NCI-H1694 treated with DMSO at 0.1 percent for 48 hours (cell line): ENCODE measurements at places on chromosomes 2 and 18.

DNA sequence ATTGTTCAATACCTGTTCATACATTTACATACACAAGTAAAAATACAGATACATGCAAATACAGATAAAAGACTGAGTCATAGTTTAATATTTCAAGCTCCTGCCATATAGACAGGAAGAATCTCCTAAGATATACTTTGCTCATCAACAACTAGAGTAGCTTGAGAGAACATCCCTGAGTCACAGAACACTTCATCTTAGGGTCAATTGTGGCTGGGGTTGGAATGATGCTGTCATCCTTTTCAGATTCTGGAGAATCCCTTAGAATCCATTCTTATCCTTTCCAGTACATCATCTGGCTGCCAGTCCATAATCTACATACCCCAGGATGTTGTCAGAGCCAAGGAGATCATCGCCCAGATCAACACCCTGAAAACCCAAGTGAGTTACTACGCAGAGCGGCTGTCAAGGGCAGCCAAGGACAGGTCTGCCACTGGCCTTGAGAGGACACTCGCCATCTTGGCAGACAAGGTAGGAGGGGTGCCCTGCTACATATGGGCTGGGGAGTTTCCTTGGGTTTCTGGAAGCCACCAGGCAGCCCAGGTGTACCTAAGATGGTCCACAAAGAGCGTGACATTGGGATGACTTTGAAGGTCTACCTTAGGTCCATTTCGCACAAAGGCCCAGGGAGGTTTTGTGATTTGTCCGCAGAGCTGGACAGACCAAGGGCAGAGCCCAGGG is 55.7 kb downstream of the COA5 start:
- DNase-seq: no peak

GRCh38 chr2:33532146-33532545 is 55.7 kb downstream of the RASGRP3 start:
- DNase-seq: no peak

GRCh38 chr2:98444436-98445176 is at the start of gene INPP4A:
INPP4A (plus strand) TSS chr2:98444858; CDS start chr2:98520049, 75,191 bp downstream.
- DNase-seq: peak; percentile 51

GRCh38 chr2:160596441-160596840 is 102.8 kb upstream of the RBMS1 start:
- no peak for DNase-seq

GRCh38 chr18:40673150-40673549 is 1281.9 kb upstream of the PIK3C3 start:
- peak; percentile 67 for DNase-seq

- no peak for DNase-seq
Observed at GRCh38 chr2:98505971-98506664, 61.5 kb downstream of the INPP4A start.

DNA sequence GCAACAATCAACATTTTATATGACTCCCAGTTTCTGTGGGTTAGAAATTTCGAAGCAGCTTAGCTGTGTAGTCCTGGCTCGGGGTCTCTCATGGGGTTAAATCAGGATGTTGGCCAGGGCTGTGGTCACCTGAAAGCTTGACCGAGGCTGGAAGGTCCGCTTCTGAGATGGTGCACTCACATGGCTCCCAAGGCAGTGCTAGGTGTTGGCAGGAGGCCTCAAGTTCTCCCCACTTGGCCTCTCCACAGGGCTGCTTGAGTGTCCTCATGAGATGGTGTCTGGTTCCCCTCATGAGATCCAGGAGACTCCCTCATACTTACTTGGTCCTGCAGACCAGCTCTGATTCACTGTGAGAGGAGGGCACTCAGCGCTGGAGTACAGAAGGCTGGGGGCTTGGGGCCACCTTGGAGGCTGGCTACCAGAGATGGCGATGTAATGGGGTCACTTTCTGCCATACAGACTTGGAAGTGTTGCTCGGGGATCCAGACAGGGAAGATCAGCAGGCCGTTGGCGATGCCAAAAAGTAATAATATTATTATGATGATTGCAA is 98.8 kb downstream of the INHBB start:
- DNase-seq: no peak

DNA sequence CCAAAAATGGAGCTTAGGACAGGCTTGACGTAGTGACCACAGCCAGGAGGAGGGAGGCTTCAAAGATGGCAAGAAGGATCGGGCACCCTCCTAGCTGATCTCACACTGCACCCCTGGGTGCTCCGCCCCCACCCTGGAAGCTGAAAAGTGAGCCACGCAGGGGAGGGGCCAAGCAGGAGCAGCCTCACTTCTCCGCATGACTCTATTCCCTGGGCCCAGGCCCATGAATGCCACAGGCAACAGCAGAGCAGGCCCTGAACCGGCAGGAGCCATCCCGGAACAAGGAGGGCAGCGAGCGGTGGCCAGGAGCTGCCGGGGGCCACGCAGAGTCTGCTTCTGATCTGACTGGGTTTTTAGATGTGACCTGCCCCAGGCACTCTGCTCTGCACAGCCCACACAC is 30.0 kb downstream of the BIN1 start:
- no peak for DNase-seq

DNA sequence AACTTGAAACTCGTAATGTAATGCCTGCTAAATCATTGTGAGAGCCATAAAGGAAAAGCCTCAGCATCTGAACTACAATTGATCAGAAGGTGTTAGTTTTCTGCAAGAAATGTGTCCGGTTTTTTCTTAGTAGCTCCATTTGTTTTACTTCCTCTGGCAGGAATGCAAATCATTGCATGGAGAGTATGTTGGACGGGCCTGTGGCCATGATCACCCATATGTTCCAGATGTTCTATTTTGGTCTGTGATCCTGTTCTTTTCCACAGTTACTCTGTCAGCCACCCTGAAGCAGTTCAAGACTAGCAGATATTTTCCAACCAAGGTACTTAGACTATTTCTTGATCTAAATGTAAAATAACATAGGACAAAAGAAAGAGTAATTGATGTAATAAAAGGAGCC is 126.6 kb downstream of the DPP4 start:
- peak; percentile 73 for DNase-seq

DNA sequence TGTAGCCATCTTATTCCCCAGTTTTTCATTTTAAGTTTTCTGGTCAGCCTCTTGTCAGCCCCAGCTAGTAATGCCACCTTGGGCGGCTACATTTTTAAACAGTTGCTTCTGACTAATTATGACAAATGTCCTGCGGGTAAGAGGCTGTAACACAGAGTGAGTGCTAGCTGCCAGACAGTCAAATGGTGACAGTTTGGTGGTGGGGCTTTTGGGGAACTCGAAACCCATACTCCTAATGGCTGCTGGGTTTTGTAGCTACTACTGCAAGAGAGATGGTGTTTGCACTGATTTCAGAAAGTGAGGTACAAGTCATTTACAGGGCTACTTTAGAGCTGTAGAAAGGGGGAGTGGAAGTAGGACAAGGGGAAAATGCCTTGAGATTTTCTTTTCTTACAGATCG is 48.2 kb downstream of the ZCCHC2 start:
- no peak for DNase-seq

GRCh38 chr2:16256601-16257321 is 316.4 kb downstream of the MYCN start:
- no peak for DNase-seq

- DNase-seq: no peak
Observed at GRCh38 chr2:33205693-33206434, 259.1 kb downstream of the LTBP1 start.

DNA sequence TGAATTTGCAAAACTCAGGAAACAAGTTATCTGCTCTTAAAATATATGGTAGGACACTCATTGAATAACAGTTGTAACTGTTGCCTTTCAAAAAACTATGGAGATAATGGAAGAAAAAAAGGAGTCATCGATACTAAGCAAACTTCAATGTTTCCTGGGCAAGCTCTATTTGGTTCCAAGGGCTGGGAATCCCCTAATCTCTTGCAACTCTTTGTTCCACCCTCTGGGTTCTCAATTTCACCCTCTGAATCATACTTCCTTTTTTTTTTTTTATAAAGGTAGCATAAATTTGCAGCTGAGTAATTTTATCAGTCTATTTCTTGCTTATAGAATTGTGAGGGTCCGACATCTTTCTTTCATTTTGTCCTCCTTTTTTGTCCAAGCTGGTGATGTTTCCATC is 36.7 kb downstream of the SLC9A4 start:
- no peak for DNase-seq

- no peak for DNase-seq
Observed at GRCh38 chr18:2683055-2683454, 27.5 kb downstream of the SMCHD1 start.

DNA sequence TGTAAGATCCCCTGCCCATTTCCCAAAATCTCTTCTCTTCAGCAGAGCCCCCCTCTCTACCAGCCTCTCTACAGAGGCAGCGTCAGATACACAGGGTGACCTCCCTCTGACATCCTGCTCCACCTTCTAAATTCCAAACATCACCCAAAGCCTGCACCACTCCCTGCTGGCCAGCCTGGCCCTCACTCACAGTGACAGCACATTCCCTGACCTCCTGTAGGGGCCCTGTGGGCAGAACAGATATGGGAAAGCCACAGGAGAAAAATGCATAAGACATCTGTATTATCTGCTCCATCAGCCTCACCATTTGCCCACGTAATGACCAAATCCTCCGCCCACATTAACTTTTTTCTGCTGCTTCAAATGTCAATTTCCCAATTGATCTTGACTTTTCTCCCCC is 40.6 kb downstream of the TRABD2A start:
- no peak for DNase-seq

DNA sequence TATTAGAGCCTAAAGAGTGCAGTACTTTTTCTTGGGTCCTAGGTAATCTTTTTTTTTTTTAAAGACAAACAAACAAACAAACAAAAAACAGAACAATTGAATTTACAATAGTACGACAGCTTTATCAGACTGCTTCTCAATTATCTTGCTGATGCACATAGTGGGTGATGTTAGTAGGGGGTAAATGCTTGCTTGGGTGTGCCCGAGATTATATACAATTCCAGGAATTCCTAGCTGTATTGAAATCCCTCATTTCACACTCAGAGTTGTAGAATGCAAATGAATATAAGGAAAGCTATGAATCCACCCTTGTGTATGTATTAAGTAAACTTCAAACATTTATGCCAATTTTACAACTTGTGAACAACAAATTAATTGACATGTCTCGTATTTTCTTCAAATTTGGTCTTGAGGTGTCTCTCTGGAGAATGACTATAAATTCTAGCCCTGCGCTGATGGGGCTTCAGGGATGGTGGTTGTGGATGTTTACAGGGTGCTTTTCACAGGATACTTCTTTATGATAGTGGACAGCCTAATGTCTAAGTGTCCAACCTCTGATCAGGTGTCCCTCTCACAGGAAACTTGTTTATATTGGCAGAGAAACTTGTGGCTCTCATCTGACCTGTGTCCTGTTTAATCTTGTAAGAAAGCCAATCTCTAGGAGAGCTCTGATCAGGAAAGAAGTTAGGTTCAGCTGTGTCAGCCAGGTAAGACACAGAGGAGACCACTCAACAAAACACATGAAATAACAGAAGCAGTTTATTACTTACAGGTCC is 61.9 kb upstream of the SLC39A10 start:
- no peak for DNase-seq

DNA sequence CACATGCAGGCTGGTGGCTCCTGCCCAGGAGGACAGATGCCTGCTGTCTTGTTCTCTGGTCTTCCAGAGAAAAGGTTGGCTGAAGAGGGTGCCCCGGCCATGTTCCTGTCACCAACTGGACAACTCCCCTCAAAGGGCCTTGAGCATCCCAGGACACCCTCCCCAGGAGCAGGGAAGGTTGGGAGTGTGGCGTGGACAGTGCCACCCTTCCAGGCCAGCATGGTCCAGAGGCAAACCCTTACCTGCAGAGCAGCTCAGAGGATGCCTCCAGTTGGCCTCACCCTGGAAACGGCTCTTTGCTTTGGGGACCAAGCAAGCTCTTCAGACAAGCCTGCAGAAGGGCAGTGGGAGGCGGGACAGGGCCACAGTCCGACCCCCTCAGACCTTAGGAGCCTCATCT is 4.9 kb upstream of the GPC1 start:
- no peak for DNase-seq

- DNase-seq: no peak
Observed at GRCh38 chr2:95667480-95667879, 75.7 kb downstream of the TRIM43 start.

- DNase-seq: no peak
Observed at GRCh38 chr2:207816546-207816945, 46.8 kb upstream of the FZD5 start.
